ENCODE measurements at places on chromosomes 3 and 15.

DNA sequence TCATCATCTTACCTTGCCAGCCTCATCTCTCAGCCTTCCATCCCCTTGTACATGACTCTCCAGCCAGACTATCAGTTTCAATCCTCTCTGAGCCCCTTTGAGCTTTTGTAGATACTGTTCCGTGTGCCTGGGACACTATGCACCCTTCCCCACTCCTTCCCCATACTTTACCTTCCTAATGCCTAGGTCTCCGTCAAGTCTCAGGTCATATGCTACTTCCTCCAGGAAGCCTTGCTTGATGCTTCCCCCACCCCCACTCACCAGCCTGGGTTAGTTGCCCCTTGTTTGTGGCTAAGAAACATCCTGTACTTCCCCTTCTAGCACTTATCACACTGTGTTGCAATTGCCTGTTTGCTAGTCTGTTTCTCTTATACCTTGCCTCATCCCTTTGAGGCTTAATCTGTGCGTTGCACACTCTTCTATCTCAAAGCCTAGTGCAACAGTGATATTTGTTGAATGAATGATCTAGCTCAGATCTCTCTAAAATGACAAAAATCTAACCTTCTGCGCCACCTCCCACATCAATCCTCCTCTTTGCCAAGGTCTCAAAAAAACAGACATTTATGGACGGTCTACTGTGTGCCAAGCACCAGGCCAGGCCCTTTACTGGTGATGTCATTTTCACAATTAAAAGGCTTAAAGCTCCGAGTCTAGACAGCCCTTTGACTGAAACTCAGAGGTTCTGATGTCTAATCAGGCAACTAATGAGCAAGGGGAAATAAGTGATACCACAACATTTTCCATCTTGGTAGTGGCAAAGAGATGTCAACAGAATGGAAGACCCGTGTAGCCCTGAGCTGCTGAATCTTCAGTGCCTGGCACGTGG is 6.5 kb upstream of the USP3 start:
- DNase-seq = no peak

DNA sequence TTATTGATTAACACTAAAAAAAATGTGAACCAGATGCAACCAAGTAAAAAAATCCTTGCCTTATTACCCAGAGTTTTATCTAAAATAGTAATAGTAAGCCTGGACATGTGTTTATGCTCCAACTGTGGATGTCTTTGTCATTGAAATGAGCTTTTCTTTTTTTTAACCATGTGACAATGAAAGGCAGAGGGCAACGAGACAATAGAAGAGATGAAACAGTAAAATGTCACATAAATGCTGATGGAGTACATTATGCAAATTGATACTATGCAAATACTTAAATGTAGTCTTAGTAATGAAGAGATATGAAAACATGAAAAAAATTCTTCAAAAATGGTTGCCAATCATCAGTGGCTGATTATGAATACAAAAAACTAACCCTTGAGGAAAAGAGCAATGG is 20.5 kb upstream of the CHMP2B start:
- DNase-seq = no peak

GRCh38 chr15:82647045-82647834 is at the start of gene CPEB1:
Gene CPEB1, minus strand, starts transcription at chr15:82647363. Its CDS starts 18,904 bp downstream, at chr15:82628459.
- DNase-seq = peak; percentile 35

DNA sequence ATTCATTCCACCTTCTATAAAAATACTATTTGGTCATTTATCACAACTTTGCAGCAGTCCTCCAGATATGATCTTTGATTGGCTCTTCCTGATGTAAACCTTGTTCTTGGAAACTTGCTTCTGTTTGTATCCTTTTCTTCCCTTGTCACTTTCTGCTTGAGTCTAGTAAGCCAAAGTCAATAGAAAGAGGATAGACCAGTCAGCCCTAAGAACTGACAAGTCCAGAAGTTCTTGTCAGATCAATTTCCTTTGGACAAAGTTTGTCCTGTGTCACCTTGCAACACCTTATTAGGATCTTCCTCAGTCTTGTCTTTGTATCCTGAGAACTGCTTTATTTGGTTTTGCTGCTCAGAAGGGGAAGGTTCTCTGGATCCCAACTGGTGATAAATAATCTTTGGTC is 87.9 kb upstream of the CCDC54 start:
- DNase-seq = no peak

DNA sequence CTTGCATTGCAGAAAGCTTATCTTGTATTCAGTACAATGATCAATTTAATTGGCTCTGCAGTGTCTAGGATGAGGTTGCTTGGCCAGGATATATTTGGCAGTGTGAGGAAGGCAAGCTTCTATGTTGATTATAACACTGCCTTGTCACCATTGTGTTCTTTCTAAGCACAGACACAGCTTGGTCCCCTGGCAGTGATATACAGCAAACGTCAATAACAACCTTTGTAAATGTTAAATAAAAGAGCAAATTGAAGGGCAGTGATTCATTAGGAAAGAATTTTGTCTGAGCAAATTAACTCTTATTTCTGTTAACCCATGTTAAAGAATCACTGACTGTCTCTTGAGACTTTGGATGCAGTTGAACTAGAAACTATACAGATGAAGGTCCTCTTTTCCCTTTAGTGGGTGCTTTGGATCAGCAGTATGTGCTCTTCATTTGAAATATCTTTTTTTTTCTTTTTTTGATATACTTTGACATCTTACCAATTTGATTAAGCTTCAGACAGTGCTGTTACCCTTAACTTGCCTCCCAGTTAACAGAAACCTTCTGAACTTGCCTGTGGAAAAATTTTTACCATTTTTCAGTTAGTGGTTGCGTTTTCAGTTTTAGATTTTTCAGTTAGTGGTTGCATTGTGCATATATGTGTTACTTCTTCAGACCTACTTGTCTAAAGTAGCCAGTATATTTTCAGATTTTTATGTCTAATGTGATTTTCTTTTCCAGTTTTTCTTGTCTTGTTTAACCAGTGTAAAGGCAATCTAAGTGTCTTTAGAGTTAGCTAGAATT is 199.8 kb downstream of the TCF12 start:
- DNase-seq = no peak

Measured in H4 (cell line).